Esophagus squamous epithelium (tissue), 5 donors: ENCODE measurements at places on chromosomes 12 and 14.

- DNase-seq, result no peak
These were observed 698.6 kb upstream of the MDGA2 start for GRCh38 chr14:48373981-48374380.

GRCh38 chr12:70197345-70197744 is 45.9 kb upstream of the CNOT2 start:
- DNase-seq, result no peak

DNA sequence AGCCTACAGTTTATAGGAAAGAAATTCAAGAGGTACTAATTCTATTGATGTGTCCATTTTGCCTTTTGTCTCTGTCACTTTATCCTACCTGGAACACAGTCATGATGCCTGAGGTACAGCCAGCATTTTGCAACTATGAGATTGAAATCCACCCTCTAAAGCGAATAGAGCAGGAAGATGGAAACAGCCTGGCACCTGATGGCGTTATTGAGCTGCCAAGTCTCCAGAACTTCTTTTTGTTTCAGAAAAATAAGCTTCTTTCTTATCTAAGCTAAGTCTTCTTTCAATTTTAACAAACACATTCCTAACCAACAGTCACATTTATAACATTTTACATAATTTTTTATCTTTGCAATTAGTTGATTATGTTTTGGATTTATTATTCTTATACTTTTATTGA is 182.1 kb downstream of the PAWR start:
- no peak for DNase-seq

- DNase-seq, result no peak
These were observed 427.6 kb downstream of the ZFP36L1 start for GRCh38 chr14:68365228-68365627.

- no peak for DNase-seq
These were observed 21.8 kb downstream of the MDM1 start for GRCh38 chr12:68310370-68310769.

DNA sequence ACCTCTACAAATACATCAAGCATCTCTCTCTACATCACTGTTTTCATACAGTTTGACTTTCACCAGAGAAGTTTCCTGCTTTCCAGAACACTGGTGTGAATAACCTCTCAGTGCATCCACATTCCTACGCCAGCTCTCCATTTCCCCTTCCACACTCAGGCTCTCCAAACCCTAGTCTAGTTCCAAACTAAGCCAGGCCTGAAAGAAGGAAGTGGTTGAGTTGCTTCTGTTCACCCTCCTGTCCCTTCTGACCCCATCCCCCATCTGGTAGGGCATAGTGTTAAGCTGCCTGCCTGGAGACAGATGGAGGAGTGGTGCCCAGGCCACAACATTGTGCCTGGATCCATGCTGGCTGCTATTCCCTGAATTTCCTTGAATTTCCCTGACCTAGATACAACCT is 132.4 kb downstream of the GPR65 start:
- DNase-seq, result no peak

GRCh38 chr12:12600659-12601058 is 11.0 kb upstream of the CREBL2 start:
- no peak for DNase-seq

DNA sequence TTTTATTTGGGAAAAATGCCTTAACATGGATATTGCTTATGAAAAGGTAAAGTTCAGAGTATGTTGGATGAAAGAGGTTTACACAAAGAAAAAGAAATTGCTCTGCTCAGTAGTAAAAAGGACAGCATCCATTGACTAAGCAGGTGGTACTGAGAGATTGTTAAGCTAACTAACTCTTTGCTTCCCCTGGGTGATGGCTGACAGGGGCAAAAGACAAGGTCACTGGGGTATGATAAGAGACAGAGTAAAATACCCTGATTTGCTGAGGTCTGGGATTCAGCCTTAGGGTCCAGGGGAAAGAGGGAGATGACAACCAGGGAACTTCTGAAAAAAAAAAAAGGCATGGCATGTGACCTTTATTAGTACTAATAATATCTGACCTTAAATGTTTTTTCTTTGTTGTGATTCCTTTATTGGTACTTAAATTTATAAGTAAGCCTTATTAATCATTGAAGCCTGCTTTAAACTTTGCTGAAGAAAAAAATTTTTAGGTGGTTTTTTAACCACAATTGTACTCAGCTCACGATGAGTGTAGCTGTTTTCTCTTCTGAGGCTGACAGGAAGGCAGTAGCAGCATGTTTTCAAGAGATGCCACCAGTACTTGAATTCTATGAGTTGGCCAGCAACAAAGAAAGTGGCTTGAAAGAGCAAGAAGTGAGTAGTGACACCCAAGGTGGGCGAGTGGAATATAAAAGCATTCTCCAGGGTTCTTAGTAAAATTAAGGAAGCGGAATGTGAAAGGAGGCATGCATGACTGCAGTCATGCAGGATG is 43.7 kb upstream of the KITLG start:
- DNase-seq, result no peak

- DNase-seq, result no peak
These were observed 152.1 kb upstream of the GSC start for GRCh38 chr14:94921882-94922585.

DNA sequence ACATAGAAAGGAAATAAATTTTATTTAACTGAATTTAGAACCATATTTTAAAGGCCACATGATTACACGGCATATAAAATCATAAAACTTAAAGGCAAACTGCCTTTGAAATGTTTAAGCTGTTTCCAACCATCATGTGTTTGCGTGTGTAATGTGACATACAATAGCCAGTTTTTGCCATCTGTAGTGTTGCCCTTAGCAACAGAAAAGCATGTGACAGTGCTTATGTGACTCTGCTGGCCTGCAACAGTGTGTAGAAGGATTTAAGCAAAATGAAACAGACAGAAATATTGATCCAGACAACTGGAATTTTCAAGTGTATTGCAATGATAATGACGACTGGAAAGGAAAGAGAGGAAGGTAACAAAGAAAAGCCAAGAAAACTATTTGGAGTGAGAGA is 49.5 kb downstream of the TSPAN19 start:
- no peak for DNase-seq

DNA sequence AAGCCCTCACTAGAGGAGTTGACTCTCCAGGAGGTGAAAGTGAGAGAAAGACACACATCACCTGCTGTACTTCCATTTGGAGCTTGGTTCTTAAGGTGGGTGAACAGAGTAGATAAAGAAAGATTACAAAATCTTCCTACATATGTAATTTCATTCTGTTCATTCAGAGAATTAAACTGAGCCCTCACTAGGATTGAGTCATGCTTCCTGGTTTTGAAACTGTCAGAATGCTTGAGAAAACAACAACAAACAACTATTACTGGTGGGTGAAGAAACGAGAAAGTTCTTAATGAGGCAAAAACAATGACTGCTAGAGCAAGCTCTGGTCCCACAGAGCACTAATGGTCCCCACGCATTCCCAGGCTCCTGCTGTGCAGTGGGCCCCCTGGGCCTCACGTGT is 841.7 kb downstream of the VRK1 start:
- DNase-seq, result no peak
